ENCODE measurements at places on chromosomes 2 and 18.

DNA sequence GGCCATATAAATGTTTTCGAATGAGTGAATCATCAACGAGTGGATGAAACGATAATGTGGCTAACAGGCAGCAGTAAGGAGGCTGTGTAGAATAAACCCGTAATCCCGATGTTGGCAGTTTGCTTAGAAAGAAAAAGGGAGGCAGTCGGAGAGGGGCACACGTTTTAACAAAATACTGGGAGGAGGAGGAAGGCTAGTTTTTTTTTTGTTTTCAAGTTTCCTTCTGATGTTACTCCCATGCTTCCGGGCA lies 476 bp upstream of the MSH2 start:
- no peak for DNase-seq

DNA sequence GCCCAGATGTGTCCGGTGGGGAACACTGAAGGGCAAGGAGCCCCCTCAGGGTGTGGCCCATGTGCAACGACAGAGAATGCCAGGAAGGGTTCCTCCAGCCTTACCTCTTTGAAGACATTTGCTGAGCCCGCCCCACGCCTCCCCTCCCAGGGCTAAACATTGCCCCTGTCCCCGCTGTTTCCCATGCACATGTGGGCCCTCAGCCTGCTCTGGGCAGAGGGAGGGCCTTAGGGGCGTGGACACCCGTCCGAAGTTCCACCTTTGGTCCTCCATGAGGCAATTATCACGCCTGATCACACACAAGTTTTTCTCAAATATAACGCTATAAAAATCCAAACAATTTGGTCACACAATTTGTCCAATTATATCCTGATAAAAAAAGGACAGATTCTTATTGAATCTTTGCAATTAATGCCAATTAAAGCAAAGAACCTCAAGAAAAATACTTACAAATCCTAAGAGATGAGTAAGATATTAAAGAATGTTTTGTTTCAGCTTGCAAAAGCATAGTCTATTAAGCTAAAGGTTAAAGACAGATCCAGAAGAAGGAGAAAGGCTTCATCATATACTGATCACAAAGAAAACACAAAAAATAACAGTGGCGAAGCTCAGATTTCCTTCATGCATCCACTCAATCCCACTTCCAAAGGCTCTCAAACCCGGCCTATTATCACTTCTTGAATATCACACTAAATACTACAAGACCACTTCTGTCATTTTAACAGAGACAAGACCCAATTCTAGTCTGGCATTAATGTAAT lies 55.2 kb upstream of the LDLRAD4 start:
- no peak for DNase-seq

- DNase-seq: no peak
Observed at GRCh38 chr2:2057125-2057721, 273.9 kb downstream of the MYT1L start.

GRCh38 chr18:46372670-46373069 lies 268.5 kb downstream of the HAUS1 start:
- no peak for DNase-seq

All from cortex of kidney (tissue), 1 donor.